ENCODE measurements at places on chromosomes 1 and 21. TPM values are rescaled to one million over a fixed set of nuclear protein-coding genes. Genes with fewer than 3 reads are reported as not detected.

WNT2B gene
- 0.37 TPM for total RNA-seq

SYNC gene
- 20.2 TPM for total RNA-seq

SH2D5 gene
- 0.56 TPM for total RNA-seq

MAN1A2 gene
- total RNA-seq = 12.7 TPM

C1orf50 gene
- total RNA-seq = 5.8 TPM

All from H4 (cell line).